ENCODE measurements at places on chromosomes 5 and 9. TPM values are rescaled to one million over a fixed set of nuclear protein-coding genes. Genes with fewer than 3 reads are reported as not detected.

DNA sequence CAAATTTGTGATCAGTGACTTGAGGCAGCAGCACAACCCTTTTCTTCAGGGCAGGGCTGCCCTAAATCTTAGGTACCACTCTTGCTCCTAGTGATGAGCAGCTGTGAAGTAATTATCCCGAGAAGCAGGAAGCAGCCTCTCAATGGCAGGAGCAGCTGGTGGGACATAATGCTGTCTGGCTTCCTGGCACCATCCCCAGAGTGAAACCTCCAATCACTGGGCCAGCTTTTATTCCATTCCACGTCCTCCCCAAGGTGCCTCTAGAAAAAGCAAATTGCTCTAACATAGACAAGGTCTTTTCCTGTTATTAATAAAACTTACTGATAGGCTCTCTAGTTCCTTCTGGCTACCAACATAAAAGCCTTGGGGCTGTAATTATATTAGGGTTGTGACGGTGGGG lies 154.0 kb downstream of the FRMD3 start:
- H3K27me3 ChIP-seq, result no peaks in the 10 kb centered on the region
- H3K4me3 ChIP-seq, result no peak overlapping the region
- H3K27ac ChIP-seq, result no peak overlapping the region
- no peaks in the 10 kb centered on the region for H3K4me1 ChIP-seq
- H3K36me3 ChIP-seq, result no peaks in the 10 kb centered on the region

DNA sequence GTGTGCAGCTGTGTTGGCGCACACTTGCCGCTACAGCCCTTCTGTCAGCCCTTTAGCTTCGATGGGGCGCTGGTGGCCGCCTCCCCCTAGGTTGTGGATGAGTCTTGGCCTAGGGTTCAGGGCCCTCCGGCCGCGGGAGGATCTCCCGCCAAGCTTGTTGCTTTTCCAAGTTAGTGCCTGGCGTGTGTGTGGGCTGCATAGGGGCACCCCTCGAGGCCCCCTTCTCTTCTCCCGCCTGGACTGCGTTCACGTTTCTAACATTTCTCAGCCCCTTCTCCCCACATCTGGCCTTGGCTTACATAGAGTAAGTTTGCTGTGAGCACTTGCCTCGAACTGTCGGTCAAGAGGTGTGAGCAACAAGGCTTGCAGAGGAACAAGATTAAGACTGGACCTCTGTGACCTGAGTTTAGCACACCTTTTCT lies 413 bp upstream of the OXCT1 start:
- H3K4me1 ChIP-seq, result peaks cover 16% of the 10 kb centered on the region
- DNase-seq, result no peak
- no peaks in the 10 kb centered on the region for H3K36me3 ChIP-seq

- H3K36me3 ChIP-seq, result no peaks in the 10 kb centered on the region
- DNase-seq, result no peak
- no peak overlapping the region for H3K27ac ChIP-seq
- H3K27me3 ChIP-seq, result no peaks in the 10 kb centered on the region
Measured at GRCh38 chr5:170150713-170151096, 45.0 kb downstream of the FOXI1 start.

DNA sequence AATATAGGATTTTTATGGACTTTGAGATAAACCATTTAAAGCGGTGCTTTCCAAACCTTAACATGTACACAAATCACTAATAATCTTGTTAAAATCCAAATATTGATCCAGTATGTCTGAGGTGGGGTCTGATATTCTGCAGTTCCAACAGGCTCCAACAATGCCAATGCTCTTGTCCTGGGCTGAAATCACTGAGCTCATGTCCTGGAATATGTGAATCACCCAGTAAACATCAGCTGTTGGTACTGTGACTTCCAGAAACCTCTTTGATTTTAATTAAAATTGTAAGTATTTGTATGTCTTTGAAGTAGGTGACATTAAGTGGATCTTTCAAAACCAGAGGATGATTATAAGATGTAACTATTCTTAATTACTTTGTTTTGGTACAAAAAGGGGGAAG lies 52.8 kb upstream of the CAST start:
- H3K4me3 ChIP-seq, result no peak overlapping the region
- no peaks in the 10 kb centered on the region for H3K4me1 ChIP-seq
- DNase-seq, result no peak
- no peaks in the 10 kb centered on the region for H3K27me3 ChIP-seq

GRCh38 chr5:81544351-81545018 lies 150.6 kb upstream of the ACOT12 start:
- H3K4me1 ChIP-seq, result no peaks in the 10 kb centered on the region
- no peaks in the 10 kb centered on the region for H3K27me3 ChIP-seq

GRCh38 chr5:33300209-33300742 lies 140.5 kb upstream of the TARS1 start:
- no peaks in the 10 kb centered on the region for H3K4me1 ChIP-seq
- no peak overlapping the region for H3K27ac ChIP-seq
- no peak for DNase-seq
- H3K27me3 ChIP-seq, result no peaks in the 10 kb centered on the region

- no peaks in the 10 kb centered on the region for H3K27me3 ChIP-seq
- H3K36me3 ChIP-seq, result no peaks in the 10 kb centered on the region
- no peak for DNase-seq
- no peak overlapping the region for H3K27ac ChIP-seq
- no peak overlapping the region for H3K4me3 ChIP-seq
- no peaks in the 10 kb centered on the region for H3K4me1 ChIP-seq
Measured at GRCh38 chr5:72988769-72989168, 32.9 kb downstream of the FCHO2 start.

DNA sequence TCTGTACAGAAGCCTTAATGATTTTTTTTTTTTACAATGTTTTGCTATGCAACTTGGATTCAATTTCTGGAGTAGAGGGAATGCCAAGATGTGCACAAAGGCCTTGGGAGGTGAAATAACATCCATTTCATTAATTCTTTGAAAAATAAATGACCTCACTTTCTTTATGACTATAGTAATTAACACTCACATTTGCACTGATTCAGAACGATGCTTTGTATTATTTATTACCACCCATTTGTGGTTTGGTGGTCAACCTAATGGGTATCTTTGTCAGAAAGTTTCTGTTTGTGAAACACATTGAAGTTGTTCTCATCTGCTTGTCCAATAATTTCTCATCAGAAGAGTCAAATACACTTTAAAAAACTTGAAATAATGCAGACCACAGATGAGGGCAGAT lies 169.3 kb downstream of the NTRK2 start:
- no peak overlapping the region for H3K4me3 ChIP-seq
- no peak for DNase-seq
- H3K27ac ChIP-seq, result no peak overlapping the region
- no peaks in the 10 kb centered on the region for H3K36me3 ChIP-seq

GRCh38 chr9:125748446-125749099 lies 1.4 kb downstream of the PBX3 start:
- no peaks in the 10 kb centered on the region for H3K36me3 ChIP-seq
- peak; percentile 23 for DNase-seq
- H3K4me3 ChIP-seq, result peak overlapping the region; percentile 83
- peak overlapping the region; percentile 73 for H3K27ac ChIP-seq
- H3K4me1 ChIP-seq, result peaks cover 4% of the 10 kb centered on the region
- H3K27me3 ChIP-seq, result no peaks in the 10 kb centered on the region

DNA sequence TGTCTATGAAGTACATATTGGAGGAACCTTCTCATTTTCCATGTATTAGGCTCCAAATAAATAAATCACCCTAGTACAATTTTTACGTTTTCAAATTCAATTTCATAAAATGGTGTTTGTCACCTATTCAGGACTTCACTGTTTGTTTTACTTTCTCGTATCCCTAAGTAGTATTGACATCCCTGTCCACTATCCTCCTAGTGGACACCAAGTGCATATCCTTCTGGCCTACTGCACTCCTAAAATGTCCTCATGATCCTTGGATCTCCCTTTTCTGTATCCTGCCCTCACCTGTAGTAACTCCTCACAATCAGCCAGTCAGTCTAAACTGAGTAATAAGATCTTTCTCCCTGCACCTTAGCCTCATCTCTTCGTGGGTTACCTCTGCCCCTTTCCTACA lies 539.9 kb downstream of the DMRTA1 start:
- H3K27ac ChIP-seq, result no peak overlapping the region
- H3K4me3 ChIP-seq, result no peak overlapping the region
- no peaks in the 10 kb centered on the region for H3K27me3 ChIP-seq
- H3K4me1 ChIP-seq, result no peaks in the 10 kb centered on the region

GRCh38 chr5:9037048-9037447 lies 508.8 kb downstream of the SEMA5A start:
- H3K4me1 ChIP-seq, result no peaks in the 10 kb centered on the region
- no peak overlapping the region for H3K27ac ChIP-seq
- no peak for DNase-seq
- no peaks in the 10 kb centered on the region for H3K36me3 ChIP-seq

DNA sequence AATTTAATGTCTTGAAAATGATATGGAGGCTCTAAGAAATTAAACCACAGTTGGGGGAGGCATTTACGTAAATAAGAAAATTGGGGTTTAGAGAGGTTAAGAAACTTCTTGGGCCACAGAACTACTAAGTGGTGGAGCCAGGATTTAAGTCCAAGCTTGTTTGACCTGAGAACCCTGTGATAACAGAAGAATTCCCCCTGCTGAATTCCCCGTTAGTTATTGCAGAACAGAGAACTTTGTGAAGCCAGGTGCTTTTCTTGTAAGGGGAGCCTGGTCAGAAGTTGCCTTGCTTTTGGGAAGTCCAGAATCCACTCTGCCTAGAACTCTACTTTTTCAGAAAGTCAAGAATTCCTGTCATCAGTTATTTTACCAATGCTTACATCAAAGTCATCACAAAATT lies 309.3 kb upstream of the SEMA6A start:
- no peak overlapping the region for H3K27ac ChIP-seq
- no peaks in the 10 kb centered on the region for H3K4me1 ChIP-seq
- no peak for DNase-seq
- no peaks in the 10 kb centered on the region for H3K36me3 ChIP-seq
- H3K27me3 ChIP-seq, result no peaks in the 10 kb centered on the region

- H3K4me3 ChIP-seq, result no peak overlapping the region
- peaks cover 14% of the 10 kb centered on the region for H3K4me1 ChIP-seq
- DNase-seq, result no peak
- no peak overlapping the region for H3K27ac ChIP-seq
Measured at GRCh38 chr9:125649315-125649714, 57.7 kb downstream of the MAPKAP1 start.

- H3K4me1 ChIP-seq, result no peaks in the 10 kb centered on the region
- no peak overlapping the region for H3K27ac ChIP-seq
- H3K27me3 ChIP-seq, result no peaks in the 10 kb centered on the region
- H3K4me3 ChIP-seq, result no peak overlapping the region
- no peak for DNase-seq
- no peaks in the 10 kb centered on the region for H3K36me3 ChIP-seq
Measured at GRCh38 chr9:77922591-77922990, 109.0 kb downstream of the GNAQ start.

- DNase-seq, result no peak
- no peaks in the 10 kb centered on the region for H3K36me3 ChIP-seq
- no peak overlapping the region for H3K4me3 ChIP-seq
- H3K27me3 ChIP-seq, result no peaks in the 10 kb centered on the region
- H3K27ac ChIP-seq, result no peak overlapping the region
- no peaks in the 10 kb centered on the region for H3K4me1 ChIP-seq
Measured at GRCh38 chr5:57783693-57784092, 301.1 kb upstream of the ACTBL2 start.

DNA sequence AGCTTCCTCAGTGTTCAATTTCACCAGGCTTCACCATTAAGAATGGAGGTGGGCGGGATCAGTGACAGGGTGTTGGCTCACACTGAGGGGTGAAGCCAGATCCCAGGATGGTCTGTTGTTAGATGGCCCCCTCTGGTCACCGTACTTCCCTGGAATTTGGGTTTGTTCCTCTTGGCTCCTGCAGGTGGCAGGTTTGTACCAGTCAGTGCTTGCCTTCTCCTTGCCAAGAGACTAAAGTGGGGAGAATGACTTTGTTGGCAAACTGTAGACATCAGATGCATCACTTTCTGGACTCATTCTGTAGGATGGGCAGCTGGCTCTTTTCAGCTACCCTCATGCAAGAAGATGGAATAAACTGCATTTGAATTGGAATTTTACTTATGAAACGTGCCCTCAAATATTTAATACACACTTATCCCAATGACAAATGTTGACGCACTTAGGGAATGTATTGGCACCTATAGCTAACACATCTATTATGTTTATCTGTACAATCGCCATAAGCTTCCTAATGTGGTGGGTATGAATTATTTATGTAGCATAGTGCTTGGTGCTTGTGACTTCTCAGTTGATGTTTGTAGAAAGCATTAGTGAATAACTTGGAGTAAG lies 31.4 kb upstream of the ANKRD55 start:
- no peak overlapping the region for H3K4me3 ChIP-seq
- DNase-seq, result no peak
- H3K4me1 ChIP-seq, result no peaks in the 10 kb centered on the region
- no peaks in the 10 kb centered on the region for H3K27me3 ChIP-seq

ARL14EPL gene
- polyA plus RNA-seq, result not detected

SOWAHA gene
- polyA plus RNA-seq, result not detected

GFRA3 gene
- polyA plus RNA-seq, result not detected

C7 gene
- polyA plus RNA-seq, result not detected

SLC4A9 gene
- polyA plus RNA-seq, result not detected

Measured in naive thymus-derived CD4-positive, alpha-beta T cell (primary cell).